ENCODE measurements at places on chromosomes 1 and 21. TPM values are rescaled to one million over a fixed set of nuclear protein-coding genes. Genes with fewer than 3 reads are reported as not detected.

GRCh38 chr1:8061673-8062386 lies 35.7 kb upstream of the ERRFI1 start:
- DNase-seq: no peak

GRCh38 chr1:243267914-243268653 lies 12.2 kb downstream of the SDCCAG8 start:
- DNase-seq: no peak

GRCh38 chr1:207964195-207964966 lies 53.5 kb upstream of the CD34 start:
- DNase-seq: no peak

DNA sequence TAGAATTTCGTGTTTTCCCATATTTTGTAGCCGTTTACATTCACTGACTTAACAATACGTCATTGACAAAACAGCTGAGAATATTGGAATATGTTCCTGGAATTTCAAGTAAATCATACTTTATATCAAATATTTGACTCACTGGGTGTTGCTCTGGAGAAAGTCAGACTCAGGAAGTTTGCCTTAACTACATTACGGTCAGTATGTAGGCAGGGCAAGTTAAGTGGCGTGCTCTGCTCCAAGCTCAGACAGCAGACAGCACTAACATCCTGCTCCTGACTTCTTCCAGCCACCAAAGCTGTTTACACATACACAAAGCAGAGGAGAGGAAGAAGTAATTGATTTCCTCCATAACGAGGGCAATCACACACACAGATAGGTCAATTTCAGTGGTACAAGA lies 414.6 kb downstream of the LRRIQ3 start:
- no peak for DNase-seq

DNA sequence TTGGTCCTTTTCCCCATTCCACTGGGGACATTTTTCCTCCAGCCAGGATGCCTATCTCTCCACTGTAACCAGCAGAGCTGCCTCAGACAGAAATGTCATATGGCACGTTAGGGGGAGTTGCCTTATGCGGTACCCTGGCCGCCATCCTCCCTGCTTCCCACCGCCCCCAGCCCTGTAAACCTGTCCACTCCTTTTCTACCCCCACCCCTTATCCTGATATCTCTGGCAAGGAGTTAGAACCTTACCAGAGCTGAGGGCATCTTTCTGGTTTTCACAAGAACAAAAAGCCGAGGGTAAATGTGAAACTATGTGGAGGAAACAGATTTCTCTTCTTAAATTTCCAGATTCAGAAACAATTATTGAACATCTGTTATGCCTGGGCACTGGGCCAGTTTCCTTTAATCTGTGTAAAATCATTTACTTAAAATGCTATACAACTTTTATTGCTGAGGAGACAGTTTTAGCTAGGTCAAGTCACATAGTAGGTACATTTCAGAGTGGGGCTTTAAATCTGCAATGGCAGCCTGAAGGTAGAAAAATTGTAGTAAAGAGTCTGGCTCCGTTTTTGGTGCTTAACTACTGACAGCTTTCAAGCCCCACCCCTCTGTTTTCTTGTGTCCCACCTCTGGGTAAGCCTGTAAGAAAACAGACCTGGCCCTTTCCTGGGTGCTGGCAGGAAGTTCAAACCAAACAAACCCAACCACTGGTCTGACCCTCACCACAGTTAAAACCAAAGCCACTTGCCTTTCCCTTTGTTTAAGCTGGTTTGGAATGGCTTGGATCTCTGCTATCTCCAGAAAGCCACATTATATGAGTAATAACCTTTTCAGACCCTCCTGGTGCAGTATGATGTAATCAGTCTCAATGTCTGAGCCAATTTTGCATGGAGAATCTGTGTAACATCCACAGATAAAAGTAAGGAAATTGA lies 319.0 kb downstream of the HHAT start:
- no peak for DNase-seq

- no peak for DNase-seq
Measured at GRCh38 chr1:96472471-96472870, 249.1 kb upstream of the PTBP2 start.

The TFF2 gene
- not detected for total RNA-seq

The ZBTB17 gene
- total RNA-seq: 47.7 TPM

- DNase-seq: no peak
Measured at GRCh38 chr1:56113679-56114078, 465.7 kb downstream of the PLPP3 start.

- DNase-seq: no peak
Measured at GRCh38 chr21:33660406-33660805, 18.1 kb downstream of the ITSN1 start.

All from activated CD4-positive, alpha-beta T cell treated with anti-CD3 and anti-CD28 coated beads for 36 hours (primary cell).